ENCODE measurements at places on chromosomes 12 and 14.

- DNase-seq, result no peak
Observed at GRCh38 chr12:89690925-89691324, 17.7 kb downstream of the ATP2B1 start.

- no peak for DNase-seq
Observed at GRCh38 chr12:30908076-30908721, 18.3 kb upstream of the TSPAN11 start.

DNA sequence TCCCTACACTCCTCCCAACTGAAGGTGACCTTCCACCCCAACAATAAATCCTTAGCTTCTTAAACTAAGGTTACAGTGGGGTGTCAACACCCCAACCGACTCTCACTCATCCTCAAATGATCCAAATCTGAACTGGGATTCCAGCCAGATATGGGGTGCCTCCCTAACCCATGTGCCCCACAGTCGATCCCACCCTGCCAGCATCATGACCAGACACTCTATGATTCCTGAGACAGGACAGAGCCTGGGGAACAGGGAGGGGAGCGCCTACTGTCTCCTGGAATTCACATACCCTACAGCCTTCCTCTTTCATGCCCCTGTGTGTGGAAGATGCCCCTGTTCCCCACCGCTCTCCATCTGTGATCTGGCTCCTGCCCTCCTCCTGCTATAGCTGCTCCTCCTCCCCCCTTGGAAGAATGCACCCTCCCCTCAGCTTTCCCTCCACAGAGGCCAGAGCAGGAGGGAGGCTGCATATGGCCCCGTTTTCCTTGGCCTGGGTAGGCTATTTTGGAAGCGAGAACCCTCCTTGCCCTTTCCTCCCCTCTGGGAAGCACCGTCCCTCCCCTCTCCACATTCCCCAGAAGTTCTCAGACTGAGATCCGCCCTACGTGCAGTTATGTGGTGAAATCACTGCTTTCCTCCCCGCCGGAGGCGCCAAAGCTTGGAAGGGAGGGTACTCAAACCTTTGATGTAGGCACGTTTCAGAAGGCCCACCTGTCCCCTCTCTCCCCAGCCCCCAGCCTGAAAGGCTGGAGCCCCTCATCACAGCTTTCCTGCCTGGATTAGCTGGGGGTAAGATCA, 48.0 kb downstream of the SMUG1 start:
- peak; percentile 48 for DNase-seq

GRCh38 chr12:100268835-100269564, 2.0 kb downstream of the SCYL2 start:
- no peak for DNase-seq

DNA sequence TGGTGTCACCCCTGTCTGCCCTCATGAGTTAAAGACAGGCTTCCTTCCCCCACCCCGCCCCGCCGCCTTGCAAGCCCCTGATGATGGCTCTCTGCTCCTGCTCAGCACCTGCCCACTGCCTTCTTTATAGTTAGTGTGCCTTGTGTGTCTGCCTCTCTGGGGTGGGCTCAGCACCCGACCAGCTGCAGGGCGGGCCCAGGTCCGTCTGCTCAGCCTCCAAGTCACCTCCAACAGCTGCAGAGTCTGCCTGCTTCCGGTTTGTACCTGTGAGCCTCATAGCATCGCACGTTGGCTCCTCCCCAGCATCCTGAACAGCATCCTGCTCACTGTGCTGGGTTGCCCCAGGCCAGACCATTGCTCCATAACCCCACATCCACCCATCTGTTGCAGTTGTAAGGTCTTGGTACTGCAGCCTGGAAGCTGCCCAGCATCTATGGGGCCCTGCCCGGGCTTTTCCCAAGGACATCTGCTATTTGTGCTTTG, 3.5 kb downstream of the TGFB3 start:
- no peak for DNase-seq

DNA sequence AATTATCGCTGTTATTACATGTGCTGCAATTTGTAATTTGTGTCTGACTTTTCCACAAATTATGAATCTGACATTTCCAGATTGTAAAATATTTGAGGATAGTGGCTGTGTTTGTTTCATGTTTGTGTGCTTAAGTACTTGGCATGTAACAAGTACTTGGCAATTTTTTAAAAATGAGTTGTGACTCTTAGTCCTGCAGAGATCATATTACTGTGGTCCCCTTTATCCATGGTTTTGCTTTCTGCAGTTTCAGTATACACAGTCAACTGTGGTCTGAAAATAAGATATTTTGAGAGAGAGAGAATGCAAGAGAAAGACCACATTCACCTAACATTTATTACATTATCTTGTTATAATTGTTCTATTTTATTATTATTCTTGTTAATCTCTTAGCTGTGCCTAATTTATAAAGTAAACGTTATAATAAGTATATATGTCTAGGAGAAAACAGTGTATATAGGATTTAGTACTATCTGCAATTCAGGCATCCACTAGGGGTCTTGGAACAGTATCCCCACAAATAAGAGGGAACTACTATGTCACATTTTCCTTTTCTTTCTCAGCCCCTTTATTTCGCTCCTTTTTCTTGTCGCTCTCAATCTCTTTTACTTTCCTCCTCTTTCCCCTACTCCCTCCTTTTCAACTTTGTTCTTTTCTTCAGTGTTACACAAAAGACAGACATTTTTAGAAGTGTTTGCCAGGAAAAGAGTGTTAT, 176.1 kb downstream of the FUT8 start:
- DNase-seq, result no peak

DNA sequence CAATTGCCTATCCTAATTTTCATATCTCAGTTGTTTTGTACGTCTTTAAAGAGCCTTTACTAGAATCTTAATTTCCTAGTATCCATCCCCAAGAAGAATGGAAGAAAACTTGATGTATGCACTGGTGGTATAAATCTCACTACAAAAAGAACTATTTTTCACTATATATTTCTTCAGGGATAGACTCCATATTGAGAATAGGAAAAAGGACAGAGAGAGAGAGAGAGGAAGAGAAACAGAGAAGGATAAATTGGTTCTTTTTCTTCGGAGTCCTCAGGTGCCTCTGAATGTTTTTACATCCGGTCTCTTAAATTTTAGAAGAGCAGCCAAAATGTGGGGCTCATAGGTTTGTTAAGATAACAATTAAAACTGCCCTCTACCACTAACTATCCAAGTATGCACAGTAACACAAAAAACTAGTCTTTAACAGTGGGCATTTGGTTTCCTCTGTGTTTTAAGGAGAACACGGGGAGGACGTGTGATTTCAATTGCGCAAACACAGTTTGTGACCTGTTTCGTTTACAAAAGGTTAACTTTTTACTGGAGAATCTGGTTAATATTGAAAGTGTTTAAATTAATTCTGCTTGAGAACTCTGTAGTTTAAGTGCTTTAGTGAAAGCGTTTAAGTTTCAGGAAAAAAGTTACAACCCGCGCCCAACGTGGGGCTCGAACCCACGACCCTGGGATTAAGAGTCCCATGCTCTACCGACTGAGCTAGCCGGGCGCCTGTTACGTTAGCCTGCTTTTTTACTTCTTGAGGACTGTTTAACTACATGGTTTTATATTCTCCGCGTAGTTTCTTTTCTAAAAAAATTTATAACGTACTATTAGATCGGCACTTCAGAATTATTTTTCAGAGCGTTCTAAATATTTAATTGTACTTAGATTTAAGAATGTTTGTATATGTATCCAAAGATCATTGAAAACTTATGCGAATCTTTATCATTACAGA, 5.1 kb upstream of the PSMA3 start:
- peak; percentile 78 for DNase-seq

Data from neural progenitor cell (in vitro differentiated cells).